Immature natural killer cell (primary cell): ENCODE measurements at places on chromosomes 4 and X.

DNA sequence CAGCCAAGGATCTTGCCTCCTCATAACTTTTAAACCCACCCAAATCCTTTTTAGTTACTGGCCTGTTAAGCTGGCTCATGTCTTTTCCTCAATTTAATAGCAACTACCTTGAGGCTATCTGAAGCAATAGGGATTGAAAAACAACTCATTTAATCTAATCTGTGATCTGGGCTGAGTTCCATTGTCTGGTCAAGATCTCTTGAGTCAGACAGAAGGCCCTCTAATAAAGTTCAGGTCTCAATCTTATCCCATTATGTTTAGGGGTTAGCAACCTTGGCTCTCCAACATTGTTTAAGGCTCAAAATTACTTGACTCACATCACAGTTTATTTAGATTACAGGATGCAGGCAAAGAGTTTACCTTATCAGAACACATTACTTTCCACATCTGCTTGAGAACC is 436.1 kb downstream of the ANKRD50 start:
- DNase-seq: no peak

DNA sequence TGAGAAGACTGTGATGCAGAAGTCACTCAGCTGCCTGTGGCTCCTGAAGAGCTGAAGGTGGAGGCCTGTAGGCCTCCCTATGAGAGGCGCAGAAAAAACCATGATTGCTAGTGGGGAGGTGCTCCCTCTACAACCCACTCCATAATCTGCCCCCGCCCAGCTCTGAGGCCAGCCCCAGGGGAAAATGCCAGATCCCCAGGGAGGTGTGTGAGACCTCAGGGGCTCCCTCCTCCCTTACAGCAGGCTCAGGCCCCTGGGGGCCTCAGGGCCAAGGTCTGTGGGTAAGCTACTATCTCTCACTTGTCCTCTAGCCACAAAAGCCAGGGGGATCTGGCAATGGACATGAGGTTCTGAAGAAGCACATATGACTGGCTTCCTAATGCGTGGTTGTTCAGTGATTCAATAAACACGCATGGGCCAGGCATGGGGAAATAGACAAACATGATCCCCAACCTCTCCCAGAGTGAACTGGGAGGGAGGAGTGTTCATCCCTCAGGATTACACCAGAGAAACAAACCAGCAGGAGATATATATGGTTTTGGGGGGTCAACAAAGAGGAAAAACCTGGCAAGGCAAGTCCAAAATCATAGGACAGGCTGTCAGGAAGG is 51.0 kb upstream of the MTM1 start:
- no peak for DNase-seq

GRCh38 chr4:89994176-89994873 is 99.7 kb downstream of the MMRN1 start:
- DNase-seq: no peak

DNA sequence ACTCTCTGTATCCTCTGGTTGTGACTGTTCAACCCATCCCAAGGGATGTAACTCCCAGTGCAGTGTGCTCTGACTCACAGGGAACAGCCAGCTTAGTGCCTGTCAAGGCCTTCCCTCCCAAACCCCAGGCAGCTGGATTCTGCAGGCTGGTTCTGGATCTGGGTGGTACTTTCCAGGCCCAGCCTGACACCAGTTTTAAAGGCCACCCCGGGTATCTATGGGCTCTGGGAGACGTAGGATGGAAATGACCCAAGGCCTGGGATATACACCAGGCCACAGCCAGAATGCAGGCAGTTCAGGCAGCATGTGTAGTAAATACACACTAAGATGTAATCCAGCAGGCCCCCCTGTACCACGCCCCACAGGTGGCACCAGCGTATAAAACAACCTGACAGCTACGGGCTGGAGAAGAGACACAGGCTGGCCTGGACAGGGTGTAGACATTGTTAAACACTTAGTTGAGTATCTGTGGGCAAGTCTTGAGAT is 64.2 kb downstream of the SPINK2 start:
- peak; percentile 6 for DNase-seq

- peak; percentile 45 for DNase-seq
These were observed 1.3 kb upstream of the CXorf65 start for GRCh38 chrX:71107762-71108360.

- no peak for DNase-seq
These were observed 247.6 kb upstream of the CNKSR2 start for GRCh38 chrX:21126661-21127060.

DNA sequence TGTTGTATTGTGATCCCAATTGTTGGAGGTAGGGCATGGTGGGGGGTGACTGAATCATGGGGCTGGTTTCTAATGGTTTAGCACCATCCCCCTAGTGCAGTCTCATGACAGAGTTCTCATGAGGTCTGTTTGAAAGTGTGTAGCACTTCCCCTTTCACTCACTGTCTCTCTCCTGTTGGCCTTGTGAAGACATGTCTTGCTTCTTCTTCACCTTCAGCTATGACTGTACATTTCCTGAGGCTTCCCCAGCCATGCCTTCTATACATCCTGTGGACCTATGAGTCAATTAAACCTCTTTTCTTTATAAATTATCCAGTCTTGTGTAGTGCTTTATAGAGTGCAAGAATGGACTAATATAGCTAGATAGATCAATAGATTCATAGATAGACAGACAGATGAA is 230.0 kb downstream of the MAGEE1 start:
- DNase-seq: no peak

DNA sequence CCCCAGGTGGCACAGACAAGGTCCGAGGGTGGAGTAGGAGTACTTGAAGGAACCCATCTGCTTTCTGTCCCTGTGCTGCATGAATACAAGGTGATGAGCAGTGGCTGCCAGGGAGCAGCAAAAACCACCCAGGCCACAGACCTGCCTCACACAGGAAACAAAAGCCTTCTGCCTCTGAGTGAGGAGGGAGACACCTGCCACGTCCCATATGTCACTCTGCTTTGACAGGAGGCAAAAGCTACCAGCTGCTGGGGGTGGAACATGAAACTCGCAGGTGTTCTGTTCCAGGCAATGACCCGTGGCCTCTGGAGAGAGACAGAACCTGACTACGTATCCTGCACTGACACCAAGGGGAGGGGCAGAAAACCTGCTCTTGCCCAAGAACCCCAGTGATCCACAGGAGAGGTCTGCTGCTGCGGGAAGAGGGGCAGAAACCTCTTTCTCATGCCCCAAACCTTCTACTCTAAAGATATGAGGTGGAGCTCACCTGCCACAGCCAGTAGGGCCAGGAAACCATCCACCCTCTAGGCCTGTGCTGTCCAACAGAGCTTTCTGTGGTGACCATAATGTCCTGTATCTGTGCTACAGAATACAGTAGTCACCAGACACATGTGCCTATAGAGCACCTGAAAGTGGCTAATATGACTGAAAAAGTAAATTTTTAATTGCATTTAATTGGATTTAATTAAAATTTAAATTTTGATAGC is 172.9 kb downstream of the PRDM5 start:
- DNase-seq: no peak

DNA sequence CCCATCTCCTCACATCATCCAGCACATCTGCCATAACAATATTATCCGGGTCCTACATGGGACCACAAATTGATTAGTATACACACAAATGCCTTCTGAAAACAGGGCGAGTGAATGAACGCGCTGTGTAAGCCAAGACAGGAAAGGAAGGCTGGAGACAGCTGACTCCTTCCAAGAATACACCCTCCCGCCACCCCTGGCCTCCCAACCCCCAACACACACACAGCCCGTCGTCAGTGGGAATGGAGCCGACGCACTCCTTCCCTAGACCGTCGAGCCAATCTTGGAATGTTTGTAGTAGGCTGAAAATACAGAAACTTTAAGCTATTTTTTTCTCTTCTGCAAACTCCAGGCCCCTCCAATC is 319 bp upstream of the MAGEH1 start:
- no peak for DNase-seq

- no peak for DNase-seq
These were observed 105.6 kb downstream of the AMELX start for GRCh38 chrX:11398785-11399184.

DNA sequence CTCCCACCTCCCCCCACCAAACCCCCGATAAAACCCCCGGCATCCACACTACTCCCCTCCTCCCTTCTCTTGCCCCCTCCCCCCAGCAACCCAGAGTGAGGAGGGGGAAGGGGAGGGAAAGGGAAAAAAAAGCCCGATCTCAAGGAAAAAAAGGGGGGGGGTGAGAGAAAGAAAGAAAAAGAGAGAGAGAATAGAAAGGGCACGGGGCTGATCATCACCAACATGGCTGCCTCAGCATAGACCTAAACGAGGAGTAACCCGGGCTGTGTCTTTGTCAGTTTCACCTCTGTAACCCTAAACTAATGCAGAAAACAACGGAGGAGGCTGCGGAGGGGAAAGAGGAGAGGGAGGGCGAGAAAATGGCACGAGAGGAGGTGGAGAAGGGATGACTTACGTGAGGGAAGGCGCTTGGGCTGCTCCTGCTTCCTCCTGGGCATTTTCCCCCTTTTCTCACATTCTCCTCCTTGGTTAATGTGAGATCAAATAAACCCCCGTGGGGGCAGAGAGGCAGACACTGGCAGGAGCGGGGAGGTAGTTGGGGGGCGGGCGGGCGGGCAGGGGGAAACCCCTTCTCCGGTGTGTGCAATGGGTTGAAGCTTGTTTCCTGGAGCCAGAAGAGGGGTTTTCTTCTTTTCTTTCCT is 532 bp downstream of the ZNF827 start:
- peak; percentile 55 for DNase-seq

DNA sequence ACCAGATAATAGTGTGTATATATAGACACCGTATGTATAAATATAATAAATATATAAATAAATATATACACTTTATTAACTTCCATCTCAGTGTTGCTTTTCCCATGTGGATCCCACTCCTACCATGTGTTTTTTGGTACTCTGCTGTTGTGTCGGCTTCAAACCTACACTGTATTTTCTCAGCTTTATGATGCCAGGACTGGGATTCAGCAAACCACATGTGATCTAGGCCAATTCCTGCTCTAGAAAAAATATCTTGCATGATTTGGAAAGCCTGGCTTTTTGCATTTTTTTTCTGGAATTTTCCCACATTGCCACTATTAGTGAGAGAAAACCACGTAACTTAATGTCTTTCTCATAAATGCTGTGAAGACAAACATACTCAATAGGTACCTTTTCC is 55.8 kb downstream of the POLR2B start:
- DNase-seq: no peak

- DNase-seq: no peak
These were observed 83.8 kb upstream of the STOX2 start for GRCh38 chr4:183821076-183821853.

DNA sequence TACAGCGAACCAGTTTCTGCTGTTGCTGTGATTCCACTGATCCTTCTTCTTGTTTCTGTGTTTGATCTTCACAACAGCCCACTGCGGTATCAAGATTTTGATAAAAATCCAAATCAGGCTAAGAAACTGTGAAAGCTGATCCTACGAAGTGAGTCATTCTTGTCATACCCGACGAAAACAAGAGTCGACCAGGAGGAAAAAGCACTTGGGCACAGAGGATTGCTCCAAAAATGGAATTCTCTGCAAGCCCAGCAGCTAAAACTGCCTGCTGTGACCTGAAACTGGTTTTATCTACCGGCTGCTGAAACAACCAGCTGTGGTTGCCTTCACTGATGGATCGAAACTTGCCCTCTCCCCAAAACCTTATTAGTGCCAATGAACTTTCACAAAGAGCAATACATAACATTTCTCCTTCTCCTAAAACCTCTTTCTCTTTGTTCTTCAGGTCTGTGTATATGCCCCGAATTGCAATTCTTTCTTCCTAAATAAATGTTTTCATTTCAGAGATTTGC is 607.0 kb upstream of the PRKX start:
- no peak for DNase-seq

DNA sequence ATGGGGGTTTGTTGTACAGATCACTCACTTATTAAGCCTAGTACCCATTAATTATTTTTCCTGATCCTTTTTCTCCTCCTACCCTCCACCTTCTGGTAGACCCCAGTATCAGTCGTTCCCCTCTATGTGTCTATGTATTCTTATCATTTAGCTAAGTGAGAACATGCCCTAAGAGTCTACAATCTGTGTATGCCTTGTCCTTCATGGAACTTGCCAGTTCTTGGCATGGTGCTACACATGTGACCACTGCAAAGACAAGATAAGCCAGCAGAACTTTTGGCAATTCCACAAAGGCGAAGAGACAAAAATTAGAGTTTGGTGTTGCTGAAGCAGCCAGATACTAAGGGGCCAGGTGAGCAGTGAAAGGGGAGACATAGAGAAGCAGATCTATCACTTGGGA is 101.3 kb downstream of the CORIN start:
- no peak for DNase-seq

GRCh38 chr4:5933996-5934831 is 41.3 kb upstream of the CRMP1 start:
- no peak for DNase-seq

GRCh38 chr4:17704020-17704650 is 77.3 kb downstream of the FAM184B start:
- no peak for DNase-seq

- DNase-seq: no peak
These were observed 542.7 kb downstream of the TLL1 start for GRCh38 chr4:166415749-166416148.

- peak; percentile 3 for DNase-seq
These were observed 67.6 kb upstream of the SLC7A3 start for GRCh38 chrX:70998411-70999027.

GRCh38 chrX:23435575-23435974 is 100.9 kb downstream of the PTCHD1 start:
- no peak for DNase-seq

DNA sequence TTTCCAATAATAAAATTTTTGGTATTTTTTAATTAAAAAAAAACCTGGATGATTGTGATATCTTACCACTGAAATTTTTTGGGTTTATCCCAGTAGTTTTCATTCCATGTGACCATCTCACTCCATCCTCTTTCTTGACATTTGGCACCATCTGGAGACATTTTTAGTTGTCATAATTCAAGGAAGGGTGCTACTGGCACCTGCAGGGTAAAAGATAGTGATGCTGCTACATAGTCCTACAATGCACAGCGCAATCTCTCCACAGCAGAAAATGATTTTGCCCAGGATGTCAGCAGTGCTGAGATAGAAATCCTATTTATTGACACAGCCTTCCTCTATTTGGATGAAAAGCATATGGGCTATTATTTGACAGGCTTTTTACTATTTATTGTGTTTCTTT is 79.3 kb downstream of the RBPJ start:
- no peak for DNase-seq

GRCh38 chr4:104123021-104123420 is 371.7 kb downstream of the CXXC4 start:
- no peak for DNase-seq

DNA sequence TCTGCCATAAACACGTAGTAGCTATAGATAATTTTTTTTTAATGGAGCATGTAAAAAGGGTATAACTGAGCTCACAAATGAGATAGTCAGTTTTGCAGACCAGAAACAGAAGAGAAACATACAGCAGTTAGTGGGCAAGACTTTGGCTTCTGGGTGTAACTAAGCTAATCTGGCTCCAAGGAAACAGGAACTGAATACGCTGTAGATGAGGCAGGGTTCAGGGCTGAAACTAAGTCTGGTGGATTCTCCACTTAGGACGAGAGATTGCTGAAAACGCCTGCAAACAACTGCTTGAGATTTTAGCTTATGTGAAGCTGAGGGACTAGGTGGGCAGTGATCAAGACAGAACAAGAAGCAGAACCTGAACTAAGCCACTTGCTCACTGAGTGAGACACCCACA is 91.7 kb downstream of the SMIM20 start:
- no peak for DNase-seq

- DNase-seq: no peak
These were observed 613 bp upstream of the ARSJ start for GRCh38 chr4:113979905-113980615.
